Activated T-helper 9 cell treated with anti-CD3 and anti-CD28 coated beads, Interleukin-2, amount 50 U/mL, for 16 hours (primary cell): ENCODE measurements at places on chromosomes 2 and 18.

DNA sequence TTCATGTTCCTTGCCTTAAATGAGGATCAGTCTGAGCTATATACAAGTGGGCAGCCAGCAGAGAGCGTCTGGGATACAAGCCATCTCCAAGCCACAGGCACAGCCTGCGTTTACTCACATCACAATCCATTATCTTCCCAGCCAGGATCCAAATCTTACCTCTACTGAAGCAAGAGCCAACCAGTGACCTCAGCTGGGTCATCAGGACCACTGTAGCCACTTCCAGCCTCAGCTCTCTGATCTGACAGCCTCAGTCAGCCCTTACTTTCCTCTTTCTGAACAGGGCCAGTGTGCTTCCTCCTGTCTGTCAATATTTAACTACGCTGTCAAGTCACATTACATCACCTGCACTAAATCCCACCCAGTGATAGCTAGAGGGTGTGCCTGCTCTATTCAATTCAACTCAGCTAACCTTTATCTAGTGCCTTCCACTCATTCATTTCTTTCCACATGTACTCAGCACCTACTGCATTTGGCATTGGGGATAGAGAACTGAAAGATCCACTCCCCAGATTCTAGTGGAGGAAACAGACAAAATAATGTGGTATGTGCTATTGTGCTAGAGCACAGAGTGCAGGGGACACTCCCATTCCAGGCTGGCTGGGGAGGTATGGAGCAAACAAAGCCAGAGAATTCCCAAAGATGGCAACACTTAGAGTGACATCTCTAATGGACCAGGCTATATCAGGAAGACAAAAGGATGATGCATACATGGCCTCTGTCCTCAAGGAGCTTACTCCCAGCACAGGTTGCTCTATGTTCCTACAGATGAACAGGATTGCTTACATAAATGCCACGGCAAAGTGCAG lies 146.5 kb downstream of the NCKAP5 start:
- DNase-seq, result no peak

GRCh38 chr2:65073879-65074565 lies 17.8 kb downstream of the CEP68 start:
- no peak for DNase-seq

- DNase-seq, result no peak
Observed at GRCh38 chr2:144645083-144645778, 125.3 kb upstream of the ZEB2 start.

- DNase-seq, result no peak
Observed at GRCh38 chr2:120384486-120385354, 38.8 kb downstream of the INHBB start.

GRCh38 chr2:234802845-234803171 lies 149.0 kb upstream of the SH3BP4 start:
- no peak for DNase-seq

DNA sequence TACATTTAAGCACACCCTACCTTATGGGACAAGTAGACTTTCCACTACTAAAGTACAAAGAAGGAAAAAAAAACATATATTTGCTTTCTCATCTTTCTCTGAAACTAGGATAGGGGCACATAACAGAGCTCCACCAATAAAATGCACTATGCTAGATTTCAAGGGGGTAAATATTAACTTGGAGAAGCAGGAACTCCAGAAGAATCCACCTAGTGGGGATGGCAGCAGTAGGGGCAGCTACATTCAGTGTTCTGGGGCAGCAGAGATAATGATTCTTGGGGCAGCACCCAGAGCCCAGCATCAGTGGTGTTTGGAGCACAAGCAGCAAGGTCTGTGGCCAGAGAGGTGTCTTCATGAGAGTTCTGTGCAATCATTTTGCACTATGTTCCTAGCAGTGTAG lies 64.7 kb downstream of the DTNB start:
- DNase-seq, result no peak

GRCh38 chr2:128635361-128635900 lies 316.8 kb upstream of the HS6ST1 start:
- DNase-seq, result no peak

GRCh38 chr18:3340682-3341097 lies 78.8 kb downstream of the MYL12B start:
- DNase-seq, result no peak

GRCh38 chr18:34637094-34637801 lies 72.8 kb upstream of the DTNA start:
- no peak for DNase-seq

DNA sequence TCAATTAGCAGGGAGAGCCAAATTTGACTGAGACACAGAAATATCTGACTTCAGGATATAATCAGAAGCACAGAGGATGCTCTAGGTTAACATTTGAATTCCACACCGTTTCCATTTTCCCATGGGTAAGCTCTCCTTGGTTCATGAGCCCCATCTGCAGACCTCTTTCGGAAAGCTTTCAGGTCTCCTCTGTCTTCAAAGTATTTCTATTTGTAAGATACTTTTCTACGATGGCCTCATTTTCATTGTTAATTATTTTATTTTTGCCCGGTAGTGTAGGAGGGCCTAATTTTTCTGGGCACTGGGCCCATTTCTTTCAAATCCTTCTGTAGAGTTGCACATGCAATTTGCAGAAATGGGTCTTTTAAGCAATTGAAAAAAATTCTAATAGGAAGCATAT lies 53.8 kb downstream of the LRPPRC start:
- DNase-seq, result no peak

- DNase-seq, result no peak
Observed at GRCh38 chr2:111986116-111986900, 68.8 kb upstream of the TMEM87B start.

DNA sequence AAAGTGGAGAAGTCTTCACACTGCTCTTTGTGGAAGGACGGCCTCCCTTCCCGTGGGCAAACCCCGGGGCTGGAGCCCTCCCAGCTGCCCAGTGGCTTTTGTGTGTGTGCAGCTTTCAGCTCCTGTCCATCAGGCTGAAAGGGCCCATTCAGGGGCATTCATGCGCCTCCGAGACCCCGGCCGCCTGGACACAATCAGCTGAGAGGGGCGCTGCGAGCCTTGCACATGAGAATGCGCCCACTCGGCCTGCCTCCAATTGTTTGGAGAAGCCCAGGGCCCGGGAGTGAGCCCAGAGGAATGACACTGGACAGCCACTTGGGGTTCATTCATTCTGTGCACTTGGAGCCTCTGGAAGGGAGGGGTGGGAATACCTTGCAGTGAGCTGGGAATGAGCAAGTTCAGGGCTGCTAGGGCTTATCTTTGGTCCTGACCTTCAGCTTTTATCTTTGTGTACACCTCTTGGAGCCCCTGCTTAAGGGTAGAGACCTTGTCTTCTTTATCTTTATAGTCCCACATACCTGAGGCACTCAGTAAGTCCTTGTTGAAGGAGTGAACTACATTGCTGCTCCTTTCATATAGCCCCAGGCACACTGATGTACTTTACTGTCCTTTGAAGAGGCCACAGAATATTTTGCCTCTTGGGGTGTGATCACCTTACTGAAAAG lies 56.5 kb downstream of the TCF7L1 start:
- no peak for DNase-seq

- DNase-seq, result peak; percentile 53
Observed at GRCh38 chr2:200944467-200945394, 18.7 kb downstream of the ORC2 start.

GRCh38 chr2:230928701-230929380 lies 3.8 kb upstream of the GPR55 start:
- no peak for DNase-seq

- no peak for DNase-seq
Observed at GRCh38 chr2:11684894-11685460, 15.0 kb upstream of the NTSR2 start.

- no peak for DNase-seq
Observed at GRCh38 chr18:5380586-5380985, 85.1 kb upstream of the ZBTB14 start.

DNA sequence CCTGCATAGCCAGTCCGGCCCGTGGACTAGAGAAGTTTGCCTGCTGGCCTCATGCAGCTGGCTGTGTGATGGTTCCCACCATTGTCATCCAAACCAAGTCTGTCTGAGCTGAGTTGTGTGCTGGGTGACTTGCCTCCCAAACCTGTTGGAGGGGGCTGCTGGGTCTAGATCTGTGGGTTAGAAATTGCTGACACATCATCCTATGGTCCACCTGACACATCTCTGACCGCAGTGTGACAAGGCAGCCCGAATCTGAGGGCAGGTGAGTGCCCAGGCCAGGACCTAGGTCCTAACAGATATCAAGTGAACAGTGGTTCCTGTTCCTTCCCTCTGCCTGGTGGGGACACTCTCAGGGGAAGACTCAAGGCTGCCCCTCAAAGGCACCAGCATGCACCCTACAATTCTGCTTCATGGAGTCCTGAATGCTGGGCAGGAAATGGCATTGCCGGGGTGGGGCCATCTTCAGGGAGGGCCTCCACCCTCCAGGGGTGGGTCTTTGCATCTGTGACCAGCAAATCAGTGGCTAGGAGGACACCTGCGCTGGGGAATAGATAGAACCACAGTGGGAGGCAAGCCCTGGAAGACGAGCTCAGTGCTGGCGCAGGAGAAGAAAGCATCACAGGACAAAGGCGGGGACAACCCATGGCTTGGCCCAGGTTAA lies 117.9 kb upstream of the ID2 start:
- no peak for DNase-seq

GRCh38 chr2:75098856-75099255 lies 100.5 kb downstream of the TACR1 start:
- no peak for DNase-seq

DNA sequence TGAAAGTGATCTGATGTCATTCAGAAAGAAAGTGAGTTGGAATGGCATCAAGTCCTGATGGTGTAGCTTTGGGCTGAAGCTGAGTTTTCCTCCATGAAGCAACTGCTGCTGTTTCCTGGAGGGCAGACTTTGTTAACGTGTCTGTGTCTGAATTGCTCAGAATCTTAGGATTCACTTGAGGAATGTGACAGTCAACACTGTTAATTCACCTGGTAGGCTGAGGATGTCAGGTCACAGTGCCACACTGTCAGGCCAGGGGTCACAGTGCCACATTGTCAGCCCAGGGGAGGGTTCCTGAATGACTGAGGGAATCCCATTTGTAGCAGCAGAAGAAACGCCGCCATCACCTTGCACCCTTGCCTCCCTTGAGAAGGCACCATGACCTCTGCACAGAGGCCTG lies 39.4 kb downstream of the LYPD6B start:
- DNase-seq, result no peak
